ENCODE measurements at places on chromosomes 11 and 22.

GRCh38 chr22:47071807-47072641, 309.6 kb downstream of the TBC1D22A start:
- no peak for DNase-seq

DNA sequence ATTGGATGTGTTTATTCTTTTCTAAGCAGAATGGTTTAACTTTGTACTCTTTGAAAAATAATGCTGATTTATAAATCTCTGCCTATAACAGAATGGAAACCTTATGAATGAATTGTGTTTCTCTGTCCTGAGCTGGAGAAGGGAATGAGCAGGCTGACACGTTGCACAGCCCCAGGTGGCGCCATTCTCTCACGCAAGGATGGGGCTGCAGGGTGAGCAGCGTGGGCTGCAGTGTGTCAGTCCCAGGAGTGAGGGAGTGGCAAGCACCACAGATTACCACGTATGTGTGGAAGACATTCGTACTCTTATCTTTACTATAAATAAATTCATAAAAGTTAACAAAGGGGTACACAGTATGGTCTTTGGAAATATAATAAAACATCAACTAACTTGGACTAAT, 33.4 kb downstream of the FDX1 start:
- DNase-seq: peak; percentile 54

GRCh38 chr11:121374286-121374985, 77.7 kb upstream of the SORL1 start:
- no peak for DNase-seq

- DNase-seq: no peak
These were observed 47.4 kb downstream of the PRDM10 start for GRCh38 chr11:129955282-129955681.

GRCh38 chr11:120134106-120134930, 3.6 kb downstream of the TRIM29 start:
- peak; percentile 21 for DNase-seq

- peak; percentile 88 for DNase-seq
These were observed 69.0 kb upstream of the SYT13 start for GRCh38 chr11:45354976-45355705.

DNA sequence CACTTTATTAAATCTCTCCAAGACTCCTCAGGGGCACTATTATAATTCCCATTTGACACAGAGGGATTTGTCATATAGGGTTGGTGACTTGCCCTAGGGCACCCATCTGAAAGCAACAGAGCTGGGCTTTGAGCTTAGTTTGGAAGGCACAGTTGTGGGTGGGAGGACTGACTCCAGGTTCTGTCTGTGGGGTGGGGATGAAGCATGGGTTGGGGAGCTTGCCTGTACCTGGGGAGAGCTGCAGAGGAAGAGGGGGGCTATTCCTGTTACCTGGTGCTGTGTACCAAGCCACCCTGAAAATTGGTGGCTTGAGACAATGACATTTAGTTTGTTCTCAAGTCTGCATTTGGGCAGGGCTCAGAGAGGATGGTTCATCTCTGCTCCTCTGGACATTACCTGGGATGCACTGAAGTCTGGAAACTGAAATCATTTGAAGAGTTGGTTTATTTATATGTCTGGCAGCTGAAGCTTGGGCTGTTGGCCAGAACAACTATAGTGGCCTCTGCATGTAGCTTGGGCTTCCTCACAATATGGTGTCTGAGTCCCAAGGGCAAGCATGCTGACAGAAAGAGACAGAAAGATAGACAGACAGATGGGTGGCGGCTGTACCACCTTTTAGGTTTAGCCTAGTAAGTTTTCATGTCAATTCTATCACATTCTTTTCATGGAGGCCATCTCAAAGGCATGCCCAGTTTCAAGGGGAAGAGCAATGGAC, 44.9 kb downstream of the LRRC32 start:
- no peak for DNase-seq

- DNase-seq: no peak
These were observed 21.2 kb downstream of the PPP6R3 start for GRCh38 chr11:68481579-68482240.

GRCh38 chr11:111652184-111652583, 49.9 kb downstream of the SIK2 start:
- DNase-seq: no peak

DNA sequence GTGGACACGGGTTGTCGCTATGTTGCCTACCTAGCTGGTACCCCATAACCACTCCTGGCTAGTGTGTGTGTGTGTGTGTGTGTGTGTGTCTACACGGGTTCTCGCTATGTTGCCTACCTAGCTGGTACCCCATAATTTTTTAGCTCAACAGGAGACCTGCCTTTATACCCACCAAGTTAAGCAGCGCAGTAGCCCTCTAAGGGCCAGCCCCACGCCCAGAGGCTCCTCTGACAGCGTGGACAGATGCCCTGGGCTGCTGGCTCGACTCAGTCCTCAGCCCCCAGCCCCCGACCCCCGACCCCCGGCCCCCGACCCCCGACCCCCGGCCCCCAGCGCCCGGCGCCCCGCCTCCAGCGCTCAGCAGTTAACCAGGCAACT, 351 bp upstream of the AKIP1 start:
- DNase-seq: no peak

DNA sequence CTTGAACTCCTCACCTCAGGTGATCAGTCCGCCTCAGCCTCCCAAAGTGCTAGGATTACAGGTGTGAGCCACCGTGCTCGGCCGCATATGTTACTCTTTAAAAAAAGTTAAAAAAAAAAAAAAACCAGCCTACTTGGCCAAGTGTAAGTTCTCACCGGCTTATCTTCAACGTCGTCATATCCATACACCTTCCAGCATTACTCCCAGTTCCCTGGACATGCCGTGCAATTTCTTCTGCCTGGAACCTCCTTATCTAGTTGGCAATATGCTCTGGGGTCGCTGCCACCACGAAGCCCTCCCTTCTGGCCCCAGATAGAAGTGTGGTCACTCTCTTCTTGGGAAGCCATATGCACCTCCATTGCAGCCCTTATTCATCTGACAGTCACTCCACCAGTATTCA, 36.3 kb upstream of the CBX7 start:
- DNase-seq: no peak

GRCh38 chr22:46290843-46291785, 5.6 kb upstream of the GTSE1 start:
- no peak for DNase-seq

GRCh38 chr11:7587712-7588111, 73.9 kb downstream of the PPFIBP2 start:
- no peak for DNase-seq

- no peak for DNase-seq
These were observed 94.1 kb downstream of the CACNA1I start for GRCh38 chr22:39664485-39665200.

- no peak for DNase-seq
These were observed 14.4 kb downstream of the DCDC1 start for GRCh38 chr11:31355131-31355530.

- DNase-seq: no peak
These were observed 6.9 kb downstream of the OR8B12 start for GRCh38 chr11:124536520-124536919.

- DNase-seq: no peak
These were observed 101.5 kb downstream of the BRD1 start for GRCh38 chr22:49726022-49726681.

- DNase-seq: no peak
These were observed 202.5 kb downstream of the SBF2 start for GRCh38 chr11:10091314-10092045.

- DNase-seq: no peak
These were observed 82.5 kb upstream of the SORL1-AS1 start for GRCh38 chr11:121535129-121535796.
